ENCODE measurements at places on chromosomes 5 and 9.

GRCh38 chr5:14059810-14060209 is 83.3 kb upstream of the TRIO start:
- no peak for DNase-seq

- no peak for DNase-seq
Measured at GRCh38 chr5:173451651-173452050, 123.4 kb upstream of the STC2 start.

- DNase-seq: no peak
Measured at GRCh38 chr5:72377910-72378638, 57.9 kb downstream of the PTCD2 start.

- no peak for DNase-seq
Measured at GRCh38 chr9:109250311-109250741, 70.5 kb downstream of the EPB41L4B start.

- no peak for DNase-seq
Measured at GRCh38 chr9:72315089-72315509, 49.9 kb downstream of the ZFAND5 start.

DNA sequence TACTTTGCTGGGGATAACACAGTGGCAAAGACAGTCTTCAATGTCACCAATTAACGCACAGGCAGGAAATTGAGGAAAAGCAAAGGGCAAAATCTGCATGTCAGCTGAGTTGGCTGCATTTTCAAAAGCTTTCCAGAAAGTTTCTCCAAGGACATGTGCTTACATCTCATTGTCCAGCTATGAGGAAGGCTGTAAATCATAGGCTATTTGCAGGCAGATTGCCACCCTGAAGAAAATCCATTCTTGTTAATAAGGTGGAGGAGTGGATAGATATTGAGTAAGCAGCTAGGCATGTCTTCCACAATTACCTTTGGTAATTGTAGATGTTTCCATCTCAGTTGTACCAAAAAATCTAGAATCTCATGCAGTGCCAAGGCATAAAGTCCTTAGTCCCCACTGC is 278.0 kb upstream of the NUDT12 start:
- no peak for DNase-seq

- DNase-seq: no peak
Measured at GRCh38 chr5:167816354-167816753, 475.1 kb upstream of the WWC1 start.

GRCh38 chr5:160904591-160904990 is 52.6 kb upstream of the ATP10B start:
- DNase-seq: no peak

GRCh38 chr9:33446946-33447798 is at the start of gene AQP3:
Gene AQP3 (minus strand): TSS chr9:33447593. CDS start chr9:33447530, 63 bp downstream.
- DNase-seq: peak; percentile 65

DNA sequence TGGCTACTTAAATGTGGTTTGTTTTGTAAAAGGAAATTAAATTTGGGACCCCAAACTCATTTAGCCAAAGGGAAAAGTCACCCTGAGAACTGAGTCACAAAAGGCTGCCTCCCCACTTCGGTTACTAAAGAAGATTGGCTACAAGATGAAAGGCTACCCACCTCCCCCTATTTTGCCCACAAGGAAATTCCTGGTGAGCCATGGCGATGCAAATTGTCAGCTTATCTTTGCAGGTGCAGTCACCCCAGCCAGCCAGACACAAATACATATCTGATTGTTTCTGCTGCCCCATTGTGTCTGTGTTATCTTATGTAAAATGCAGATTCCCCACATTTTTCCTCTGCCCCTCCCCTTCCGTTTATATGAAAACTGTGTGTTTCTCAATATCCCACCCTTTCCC is 8.9 kb downstream of the PAEP start:
- no peak for DNase-seq

GRCh38 chr9:26271495-26272122 is 593.4 kb upstream of the TUSC1 start:
- DNase-seq: no peak

- no peak for DNase-seq
Measured at GRCh38 chr5:170795154-170795553, 11.6 kb downstream of the GABRP start.

GRCh38 chr9:1253064-1253979 is 203.2 kb downstream of the DMRT2 start:
- no peak for DNase-seq

- no peak for DNase-seq
Measured at GRCh38 chr9:110027671-110028081, 180.3 kb downstream of the C9orf152 start.

DNA sequence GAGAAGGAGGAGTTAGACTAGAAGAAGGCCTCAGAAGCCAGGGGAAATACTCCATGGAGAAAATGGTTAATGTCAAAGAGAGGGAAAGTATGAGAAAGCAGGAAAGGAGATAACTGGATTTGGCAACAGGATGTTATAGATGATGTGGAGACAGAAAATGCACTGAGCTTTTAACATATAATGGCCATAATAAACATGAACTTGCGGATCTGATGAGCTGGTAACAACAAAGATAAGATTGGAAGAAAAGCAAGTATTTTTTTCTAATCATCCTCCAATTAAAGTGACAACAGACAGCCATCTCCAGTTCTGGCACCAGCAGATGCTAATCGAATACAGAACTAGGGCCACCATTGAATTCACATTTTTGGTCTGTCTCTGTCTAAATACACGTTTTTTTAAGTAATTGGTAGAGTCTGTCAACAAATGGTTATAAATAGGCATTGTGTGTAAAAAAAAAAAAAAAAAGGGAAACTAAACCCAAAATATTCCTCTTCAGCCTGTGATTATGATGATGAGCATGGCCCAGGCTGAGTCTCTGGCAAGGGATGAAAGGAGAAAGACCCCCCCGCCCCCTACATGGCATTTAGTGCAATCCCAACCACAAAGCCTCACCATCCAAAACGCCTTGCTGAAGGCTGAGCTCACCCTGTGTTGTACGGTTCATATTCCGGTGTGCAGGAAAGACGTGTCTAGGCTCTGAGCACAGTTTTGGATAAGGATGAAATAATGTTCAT is 149.5 kb upstream of the LHFPL2 start:
- no peak for DNase-seq

DNA sequence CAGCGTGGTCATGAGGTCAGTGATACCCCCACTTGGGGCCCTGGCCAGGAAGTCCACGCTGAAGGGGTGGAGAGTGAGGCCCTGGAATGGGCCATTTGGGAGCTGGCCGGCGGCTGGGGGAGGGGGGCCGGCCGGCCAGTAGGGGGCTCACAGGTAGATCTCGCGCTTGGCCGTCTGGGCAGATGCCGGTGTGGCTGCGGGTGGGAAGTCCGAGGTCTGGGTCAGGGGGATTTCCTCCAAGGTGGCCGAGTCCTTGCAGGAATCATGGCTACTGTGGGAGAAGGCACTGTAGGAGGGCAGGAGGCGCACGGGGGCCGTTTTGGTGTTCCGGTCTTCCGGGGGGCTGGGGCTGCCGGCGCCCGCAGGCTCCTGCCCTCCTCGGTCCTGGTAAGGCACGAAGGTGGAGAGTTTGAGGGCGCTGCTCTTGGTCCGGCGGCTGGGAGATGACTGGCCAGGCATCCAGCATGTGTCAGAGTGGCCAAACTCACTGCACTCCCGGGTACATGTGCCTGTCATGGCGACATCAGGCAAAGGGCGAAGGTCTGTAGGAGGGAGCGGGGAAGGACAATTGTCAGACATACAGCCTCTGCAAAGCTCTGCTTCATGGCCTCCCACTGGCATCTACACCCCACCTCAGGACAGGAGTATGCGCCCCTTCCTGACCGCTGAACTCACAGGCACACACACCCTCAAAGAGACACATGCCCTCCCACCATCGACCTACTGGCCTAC is 24.1 kb downstream of the PCDH1 start:
- no peak for DNase-seq

GRCh38 chr9:2610985-2611384 is 10.6 kb upstream of the VLDLR start:
- DNase-seq: no peak

- peak; percentile 23 for DNase-seq
Measured at GRCh38 chr9:83623679-83624076, 735 bp downstream of the IDNK start.

DNA sequence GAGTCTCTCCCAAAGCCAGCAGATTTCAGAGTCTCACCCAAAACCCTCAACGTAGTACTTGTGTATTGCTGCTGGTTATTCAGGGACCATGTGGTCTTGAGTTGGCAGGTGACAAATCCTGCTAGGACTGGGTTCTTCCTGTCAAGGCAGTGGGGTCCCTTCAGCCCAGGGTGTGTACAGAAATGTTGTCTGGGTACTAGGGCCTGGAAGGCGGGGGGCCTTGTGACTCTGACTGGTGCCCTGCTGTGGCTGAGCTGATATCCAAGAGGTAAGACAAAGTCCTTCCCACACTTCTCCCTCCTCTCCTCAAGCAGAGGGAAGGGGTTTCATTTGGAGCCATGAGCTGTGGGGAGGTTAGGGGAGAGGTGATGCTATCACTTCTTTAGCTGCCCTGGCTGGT is 58.8 kb downstream of the GABRA6 start:
- no peak for DNase-seq

GRCh38 chr5:131589510-131590348 is 45.3 kb downstream of the RAPGEF6 start:
- peak; percentile 55 for DNase-seq

DNA sequence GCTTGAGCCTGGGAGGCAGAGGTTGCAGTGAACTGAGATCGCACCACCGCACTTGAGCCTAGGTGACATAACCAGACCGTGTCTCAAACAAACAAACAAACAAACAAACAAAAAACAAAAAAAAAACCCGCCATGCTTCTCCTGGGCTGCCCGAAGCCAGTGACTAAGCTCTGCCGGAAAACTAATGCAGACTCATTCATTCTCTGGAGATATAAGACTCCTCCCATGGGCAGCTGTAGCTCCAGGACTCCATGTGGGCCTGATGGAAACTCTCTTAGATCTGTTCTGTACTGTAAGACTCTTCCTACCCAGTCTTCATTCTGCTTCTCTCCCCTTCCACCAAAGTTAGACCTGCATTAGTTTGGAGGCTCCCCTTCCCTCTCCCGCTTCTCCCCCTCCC is 11.1 kb downstream of the GLDC start:
- no peak for DNase-seq

DNA sequence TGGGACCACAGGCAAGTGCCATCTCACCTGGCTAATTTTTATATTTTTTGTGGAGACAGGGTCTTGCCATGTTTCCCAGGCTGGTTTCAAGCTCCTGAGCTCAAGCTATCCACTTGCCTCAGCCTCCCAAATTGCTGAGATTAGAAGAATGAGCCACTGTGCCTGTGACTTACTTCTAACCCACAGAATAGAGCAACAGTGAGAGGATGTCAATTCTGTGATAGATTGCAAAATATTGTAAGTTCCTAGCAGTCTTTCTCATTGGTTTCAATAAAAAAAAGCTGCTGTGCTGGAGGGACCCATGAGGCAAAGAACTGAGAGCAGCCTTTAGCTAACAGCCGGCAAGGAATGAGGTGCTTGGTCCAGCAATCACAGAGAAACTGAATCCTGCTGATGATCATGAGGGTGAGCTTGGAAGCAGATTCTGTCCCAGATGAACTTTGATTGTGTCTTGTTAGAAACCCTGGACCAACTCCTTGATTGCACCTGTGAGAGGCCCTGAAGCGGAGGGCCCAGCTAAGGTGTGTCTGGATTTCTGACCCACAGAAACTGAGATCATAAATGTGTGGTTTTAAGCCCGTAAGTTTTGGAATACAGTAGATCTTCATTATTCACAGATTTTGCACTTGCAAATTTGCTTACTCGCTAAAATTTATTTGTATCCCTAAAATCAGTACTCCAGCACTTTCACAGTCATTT is 149.7 kb downstream of the GCNT1 start:
- DNase-seq: no peak

DNA sequence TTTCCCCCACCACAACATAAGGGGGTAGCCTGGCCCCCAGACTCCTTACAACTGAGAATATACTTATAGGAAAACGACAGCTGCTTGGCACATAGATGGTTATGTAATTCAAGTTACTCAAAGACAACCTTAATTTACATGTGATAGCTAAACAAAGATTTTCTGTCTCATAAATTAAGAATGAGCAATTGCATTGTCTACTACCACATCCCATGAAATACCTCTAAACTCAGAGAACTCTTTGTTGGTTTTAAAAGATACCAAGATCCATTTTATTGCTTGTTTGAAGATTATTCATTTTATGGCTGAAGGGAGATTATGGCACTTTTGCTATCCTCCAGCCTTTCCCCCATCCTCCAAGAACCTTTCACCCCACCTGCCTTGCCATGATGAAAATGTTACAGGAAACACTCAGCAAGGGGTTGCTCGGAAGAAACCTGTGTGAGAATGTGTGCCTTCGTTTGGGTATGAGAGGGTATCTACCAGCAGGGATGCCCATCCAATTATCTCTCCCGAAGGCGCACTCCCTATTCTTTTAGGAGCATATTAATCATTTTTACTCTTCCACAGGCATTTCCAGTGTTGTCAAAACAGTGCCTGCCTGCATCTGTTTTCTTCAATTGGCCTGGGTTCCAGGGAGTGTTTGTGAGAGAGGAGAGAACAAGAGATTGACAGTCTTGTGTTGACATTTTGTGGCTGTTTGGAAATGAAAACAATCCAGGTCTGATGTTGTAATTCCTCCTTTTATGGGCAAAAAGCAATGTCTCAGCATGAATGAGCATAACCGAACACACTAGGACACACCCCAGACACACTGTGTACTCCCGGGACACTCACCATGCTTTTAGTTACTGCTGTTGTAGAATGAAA is 208.0 kb upstream of the ANKRD55 start:
- no peak for DNase-seq

DNA sequence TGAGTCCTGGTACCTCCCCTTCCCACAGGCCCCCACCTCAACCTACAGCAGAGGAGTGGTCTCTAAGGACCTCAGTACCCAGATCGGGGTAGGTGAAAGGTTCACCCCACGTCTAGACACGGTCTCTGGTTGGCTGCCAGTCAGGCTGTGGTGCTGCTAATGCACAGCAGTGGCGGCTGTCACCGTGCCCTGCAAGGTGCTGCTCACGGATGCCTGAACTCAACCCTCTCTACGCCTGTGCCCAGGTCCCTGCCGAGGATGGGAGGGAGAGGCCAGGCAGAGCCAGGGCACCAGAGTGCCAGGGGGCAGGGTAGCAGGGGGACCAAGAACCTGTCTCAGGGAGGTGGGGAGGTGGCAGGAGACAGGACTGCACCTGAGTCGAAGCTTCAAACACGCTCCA is 14.3 kb downstream of the IER5L start:
- no peak for DNase-seq

- DNase-seq: no peak
Measured at GRCh38 chr5:138938526-138938925, 63.4 kb upstream of the LRRTM2 start.

GRCh38 chr5:92641031-92641962 is 939.7 kb downstream of the NR2F1-AS1 start:
- no peak for DNase-seq

Measured in GM10248 (cell line).